Mammary epithelial cell (primary cell): ENCODE measurements at places on chromosomes 11 and 22.

DNA sequence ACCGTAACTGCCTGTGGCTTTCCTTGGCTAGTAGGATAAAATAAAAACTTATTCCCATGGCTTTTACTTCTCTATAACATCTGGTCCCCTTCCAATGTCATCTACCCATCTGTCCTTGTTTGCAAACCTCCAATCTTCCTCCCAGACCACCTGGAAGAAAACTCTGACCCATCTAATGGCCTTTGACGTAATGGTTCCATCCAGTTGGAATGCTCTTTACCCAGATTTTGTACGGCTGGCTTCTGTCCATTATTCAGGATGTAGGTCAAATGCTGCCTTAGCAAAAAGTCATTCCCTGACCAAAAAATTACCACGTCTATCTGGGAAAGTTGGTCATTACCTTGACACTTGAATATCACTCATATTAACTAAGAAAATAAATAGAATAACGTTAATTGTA is 577.9 kb upstream of the ANO5 start:
- DNase-seq = no peak

DNA sequence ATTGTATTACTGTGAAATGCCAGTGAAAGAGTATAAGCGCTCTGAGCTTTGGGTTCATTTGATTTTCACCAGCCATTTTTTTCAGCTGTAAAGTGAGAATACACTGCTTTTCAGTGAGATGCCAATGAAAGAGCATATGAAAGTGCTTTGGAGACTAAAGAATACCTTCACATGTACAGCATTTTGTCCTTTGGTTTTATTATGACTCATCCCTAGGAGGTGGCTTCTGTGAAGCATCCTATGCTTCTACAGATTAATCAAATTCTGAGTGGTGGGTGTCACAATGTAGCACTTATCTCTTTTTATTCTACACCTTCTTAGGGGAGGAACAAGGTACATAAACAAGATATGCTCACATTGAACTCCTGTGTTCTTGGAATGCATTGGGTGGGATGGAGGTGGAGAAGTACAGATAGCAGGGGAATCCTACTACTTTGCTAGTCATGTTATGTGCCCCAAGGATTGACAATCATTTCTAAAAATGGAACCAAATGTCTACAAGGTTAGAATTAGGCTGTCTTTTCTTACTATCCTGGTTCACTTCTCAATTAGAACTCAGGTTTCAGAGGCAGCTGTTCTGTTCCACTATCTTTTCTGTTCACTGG is 18.7 kb downstream of the TRIM44 start:
- DNase-seq = no peak

GRCh38 chr11:126072141-126072741 is 9.6 kb upstream of the CDON start:
- DNase-seq = no peak

DNA sequence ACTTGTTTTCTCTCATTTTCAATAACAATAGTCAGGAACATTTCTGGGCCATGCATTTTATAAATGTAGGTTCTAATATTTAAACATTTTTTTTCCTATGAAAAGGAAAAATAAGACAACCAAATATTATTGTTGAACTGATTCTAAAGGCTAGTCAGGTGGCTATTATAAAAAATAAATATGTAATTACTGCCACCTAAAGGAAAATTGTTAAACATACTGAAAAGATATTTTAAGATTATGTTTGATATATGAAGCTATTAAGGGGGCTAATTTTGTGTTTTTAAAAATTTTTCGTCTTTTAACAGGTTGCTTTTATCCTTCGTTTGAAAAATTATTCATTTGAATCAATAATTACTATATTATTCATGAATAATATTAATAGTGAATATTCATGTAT is 62.2 kb upstream of the FDX1 start:
- no peak for DNase-seq

- no peak for DNase-seq
These were observed 572 bp downstream of the ZNF70 start for GRCh38 chr22:23750367-23750713.

- DNase-seq = peak; percentile 82
These were observed 10.8 kb downstream of the LIF start for GRCh38 chr22:30235687-30236170.

GRCh38 chr11:130522284-130522961 is 74.0 kb downstream of the ADAMTS15 start:
- DNase-seq = peak; percentile 44

GRCh38 chr11:32821517-32821916 is 8.2 kb upstream of the PRRG4 start:
- peak; percentile 89 for DNase-seq

DNA sequence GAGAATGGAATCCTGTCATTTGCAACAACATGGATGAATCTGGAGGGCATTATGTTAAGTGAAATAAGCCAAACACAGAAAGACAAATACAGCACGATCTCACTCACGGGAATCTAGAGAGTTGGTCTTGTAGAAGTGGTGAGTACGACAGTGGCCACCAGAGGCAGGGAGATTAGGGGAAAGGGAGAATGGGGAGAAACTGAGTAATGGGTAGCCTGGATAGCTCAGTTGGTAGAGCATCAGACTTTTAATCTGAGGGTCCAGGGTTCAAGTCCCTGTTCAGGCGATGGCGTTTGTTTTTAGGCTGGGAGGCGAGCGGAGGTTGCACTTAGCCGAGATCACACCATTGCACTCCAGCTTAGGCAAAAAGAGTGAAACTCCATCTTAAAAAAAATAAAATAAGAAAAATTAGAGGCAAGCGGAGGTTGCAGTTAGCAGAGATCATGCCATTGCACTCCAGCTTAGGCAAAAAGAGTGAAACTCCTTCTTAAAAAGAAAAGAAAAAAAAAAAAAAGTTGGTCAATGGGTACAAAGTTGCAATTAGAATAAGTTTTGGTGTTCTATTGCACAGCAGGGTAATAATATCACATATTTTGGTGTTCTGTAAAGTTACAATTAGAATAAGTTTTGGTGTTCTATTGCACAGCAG is 95.7 kb upstream of the UBASH3B start:
- DNase-seq = peak; percentile 20

DNA sequence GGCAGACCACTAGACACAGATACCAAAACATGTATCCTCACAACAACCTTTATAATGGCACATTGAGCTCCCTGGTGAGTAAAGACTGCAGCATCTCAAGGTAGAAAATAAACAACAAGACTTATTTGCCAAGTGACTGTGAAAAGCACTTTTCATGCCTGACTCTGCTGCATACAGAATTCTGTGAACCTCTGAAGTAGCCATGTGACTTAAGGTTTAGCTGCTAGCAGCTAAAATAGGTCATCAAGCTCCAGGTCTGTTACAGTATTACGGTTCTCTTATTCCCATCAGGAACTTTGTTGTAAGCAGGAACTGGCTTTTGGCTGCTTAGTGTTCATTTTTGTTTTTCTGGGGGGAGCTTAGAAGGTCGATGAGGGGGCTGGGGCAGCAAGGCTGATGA is 139.4 kb downstream of the PAX6 start:
- no peak for DNase-seq

GRCh38 chr11:95991545-95991944 is 67.6 kb upstream of the MTMR2 start:
- DNase-seq = no peak
